ENCODE measurements at places on chromosomes 3 and 15.

DNA sequence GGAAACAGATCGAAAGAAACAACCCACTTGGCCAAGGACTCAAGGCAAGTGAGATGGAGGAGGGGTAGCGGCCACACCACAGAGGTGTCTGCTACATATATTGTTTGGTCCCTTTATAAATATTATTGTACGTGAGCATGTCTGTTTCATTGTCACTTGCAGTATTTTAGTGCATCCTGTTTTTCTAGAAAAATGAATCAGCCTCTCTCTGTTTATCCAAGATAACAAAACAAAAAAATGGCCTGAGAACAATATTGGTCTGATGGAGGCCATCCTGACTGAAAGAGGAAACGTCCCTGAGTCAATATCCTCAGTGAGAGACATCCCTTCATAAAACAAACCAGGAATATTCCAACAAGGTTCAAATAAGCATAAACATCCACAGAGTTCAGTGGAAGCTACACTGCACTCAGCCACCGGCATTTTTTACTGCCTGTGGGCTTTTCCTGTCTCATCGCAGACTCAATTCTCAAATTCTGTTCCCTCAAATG is 42.0 kb downstream of the WWTR1 start:
- DNase-seq = no peak

GRCh38 chr3:71425491-71426071 is 157.9 kb downstream of the FOXP1 start:
- DNase-seq = no peak

- no peak for DNase-seq
Measured at GRCh38 chr15:51126842-51127241, 32.1 kb upstream of the TNFAIP8L3 start.

DNA sequence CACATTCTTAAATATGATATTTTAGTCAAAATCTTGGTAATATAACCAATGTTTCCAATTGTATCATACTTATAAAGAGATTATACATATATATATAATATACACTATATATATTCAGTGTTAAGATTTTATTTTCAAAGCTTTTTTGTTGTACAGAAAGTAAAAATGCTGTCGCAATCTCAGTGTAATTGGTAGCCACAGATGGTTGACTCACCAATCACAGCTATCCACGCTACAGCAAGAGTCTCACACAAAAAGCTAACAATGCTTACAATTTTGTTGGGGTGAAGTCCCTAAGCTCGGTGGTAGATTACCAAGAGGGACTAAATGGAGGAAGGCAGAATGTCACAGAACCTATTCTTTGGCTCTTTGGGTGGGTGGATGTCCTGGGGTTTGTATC is 16.9 kb upstream of the CFAP161 start:
- DNase-seq = no peak

DNA sequence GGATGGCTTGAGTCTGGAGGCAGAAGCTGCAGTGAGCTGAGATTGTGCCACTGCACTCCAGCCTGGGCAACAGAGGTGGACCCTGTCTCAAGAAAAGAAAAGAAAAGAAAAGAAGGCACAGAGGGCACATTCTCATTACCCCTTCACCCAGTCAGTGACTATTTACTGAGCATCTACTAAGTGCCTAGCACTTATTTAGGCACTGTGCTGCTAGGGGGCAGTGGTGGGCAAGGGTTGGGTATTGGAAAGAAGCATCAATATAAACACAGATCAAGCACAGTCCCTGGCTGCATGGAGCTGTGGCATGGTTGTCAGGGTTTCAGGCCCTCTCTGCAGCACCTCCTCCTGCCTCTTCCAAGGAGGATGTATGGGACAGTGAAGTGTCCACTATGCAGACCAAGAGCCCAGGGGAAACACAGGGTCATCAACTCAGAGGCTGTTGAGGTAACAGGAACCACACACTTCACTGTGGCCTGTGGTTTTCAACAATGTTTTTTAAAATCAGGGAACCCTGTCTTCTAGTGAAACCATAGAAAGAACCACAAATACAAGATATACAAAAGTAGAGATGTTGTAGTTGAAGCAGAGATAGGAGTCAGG is 138.5 kb downstream of the RAB11A start:
- DNase-seq = no peak

- DNase-seq = peak; percentile 39
Measured at GRCh38 chr15:26983822-26984221, 12.8 kb downstream of the GABRG3 start.

- peak; percentile 68 for DNase-seq
Measured at GRCh38 chr3:158727206-158728060, 4.8 kb downstream of the RARRES1 start.

DNA sequence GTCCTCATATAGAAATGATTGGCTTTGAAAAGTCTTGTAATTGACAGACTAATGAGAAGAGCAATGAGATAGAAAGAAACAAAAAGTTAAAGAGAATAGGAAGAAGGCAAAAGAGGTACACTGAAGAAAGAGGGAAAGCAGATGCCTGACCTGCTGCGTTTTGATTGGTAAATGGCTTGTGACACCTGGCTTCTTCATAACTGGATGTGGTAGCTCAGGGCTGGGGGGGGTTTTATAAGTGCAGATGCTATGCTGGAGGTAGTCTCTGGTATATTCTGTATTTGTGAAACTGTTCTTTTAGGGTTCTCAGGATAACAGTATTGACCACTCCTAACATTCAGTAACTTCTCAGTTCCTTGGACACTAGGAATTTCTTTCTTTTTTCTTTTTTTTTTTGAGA is 1.4 kb downstream of the STARD9 start:
- DNase-seq = peak; percentile 9

GRCh38 chr3:69320871-69321271 is 65.0 kb downstream of the FRMD4B start:
- DNase-seq = no peak

GRCh38 chr3:149586871-149587270 is 71.0 kb downstream of the WWTR1 start:
- no peak for DNase-seq

GRCh38 chr3:17551333-17551732 is 191.1 kb downstream of the TBC1D5 start:
- DNase-seq = no peak

GRCh38 chr15:45242289-45242688 is 9.7 kb upstream of the SLC28A2 start:
- DNase-seq = no peak

- no peak for DNase-seq
Measured at GRCh38 chr3:32778389-32778788, 39.4 kb upstream of the TRIM71 start.

- DNase-seq = no peak
Measured at GRCh38 chr15:69653306-69653705, 200.7 kb downstream of the RPLP1 start.

- DNase-seq = no peak
Measured at GRCh38 chr3:37906734-37907282, 45.1 kb downstream of the CTDSPL start.

GRCh38 chr15:34613301-34613700 is 29.9 kb upstream of the GOLGA8B start:
- DNase-seq = no peak

DNA sequence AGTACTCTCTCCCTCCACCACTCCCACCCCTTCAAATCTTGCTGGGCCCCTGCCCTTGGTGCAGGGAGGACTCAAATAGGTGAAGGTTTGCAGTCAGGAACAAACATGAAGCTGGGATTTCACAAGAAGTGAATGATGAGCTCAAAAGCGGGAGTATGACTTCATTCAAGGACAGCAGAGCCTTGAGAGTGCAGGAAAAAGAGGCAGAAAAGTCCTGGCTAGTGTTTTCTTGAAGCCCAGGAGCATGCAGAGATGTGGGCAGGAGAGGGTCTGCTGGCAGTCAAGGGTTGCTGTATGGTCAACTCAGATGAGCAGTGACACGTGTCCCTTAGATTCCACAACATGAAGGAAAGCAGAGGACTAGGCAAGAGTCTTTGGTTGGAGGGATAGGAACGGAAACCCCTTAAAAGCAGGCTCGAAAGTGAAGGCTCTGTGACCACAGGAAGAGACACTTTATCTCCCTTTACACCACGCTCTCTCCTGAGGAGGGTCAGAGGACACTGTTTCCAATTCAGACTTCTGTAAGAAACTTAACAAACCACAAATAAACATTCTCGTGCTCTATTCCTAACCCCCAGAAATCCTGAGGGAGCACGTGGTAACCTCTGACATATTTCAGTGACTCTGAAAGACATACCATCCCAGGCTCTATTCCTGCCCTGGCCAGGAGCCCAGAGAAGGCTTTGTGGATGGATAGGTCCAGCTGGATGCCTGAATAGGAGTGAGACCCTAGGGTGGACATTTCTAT is 168.0 kb upstream of the NDN start:
- DNase-seq = peak; percentile 57

DNA sequence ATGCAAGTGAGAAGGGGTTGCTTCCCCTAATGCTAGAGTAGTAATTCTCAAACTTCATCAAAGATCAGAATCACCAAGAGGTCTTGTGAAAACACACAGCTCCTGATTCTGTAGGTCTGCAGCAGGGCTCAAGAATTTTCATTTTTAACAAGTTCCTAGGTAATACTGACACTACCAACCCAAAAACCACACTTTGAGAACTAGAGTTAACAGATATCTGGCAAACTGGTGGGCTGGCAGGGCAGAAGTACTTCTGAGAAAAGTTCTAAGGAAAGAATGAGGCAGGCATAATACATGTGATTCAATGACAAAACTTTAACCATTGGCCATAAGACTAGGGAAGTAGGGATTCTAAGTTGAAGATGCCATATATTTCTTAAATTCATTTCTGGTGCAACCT is 8.8 kb upstream of the MINDY2 start:
- DNase-seq = no peak

DNA sequence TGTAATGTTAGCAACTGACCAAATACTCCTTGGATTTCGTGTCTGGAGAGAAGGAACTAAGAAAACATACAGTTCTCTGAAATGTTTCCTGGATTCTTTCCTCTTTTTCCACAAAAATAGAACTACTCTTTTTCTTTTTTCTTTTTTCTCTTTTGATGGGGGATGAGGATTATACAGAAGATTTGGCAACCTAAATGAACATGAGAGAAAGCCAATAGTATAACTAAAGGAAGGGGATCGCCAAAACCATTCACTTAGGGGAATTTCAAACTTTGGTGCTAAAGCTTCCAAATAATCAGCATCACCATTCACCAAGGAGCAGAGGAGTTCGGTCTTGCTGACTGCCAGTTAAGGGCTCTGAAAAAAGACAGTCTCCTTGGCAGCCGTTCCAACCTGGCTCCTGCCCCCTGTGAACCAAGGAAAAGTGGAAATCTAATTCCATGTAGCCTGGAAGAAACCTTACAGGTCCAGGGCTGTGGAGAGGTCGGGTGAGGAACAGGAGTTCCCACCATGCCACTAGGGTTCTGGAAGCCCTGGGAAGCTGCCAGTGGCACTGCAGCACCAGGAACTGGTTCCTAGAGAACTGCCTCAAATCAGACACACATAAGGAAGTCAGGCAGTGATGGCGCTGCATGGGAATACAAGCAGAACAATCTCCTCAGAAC is 176.9 kb downstream of the TNIK start:
- DNase-seq = no peak

GRCh38 chr3:105096071-105096470 is 270.6 kb upstream of the ALCAM start:
- DNase-seq = no peak

GRCh38 chr3:65406470-65406869 is 632.2 kb downstream of the MAGI1 start:
- no peak for DNase-seq

GRCh38 chr15:29799859-29800258 is 22.4 kb downstream of the TJP1 start:
- no peak for DNase-seq

- DNase-seq = no peak
Measured at GRCh38 chr3:151875759-151876158, 2.3 kb downstream of the SUCNR1 start.

DNA sequence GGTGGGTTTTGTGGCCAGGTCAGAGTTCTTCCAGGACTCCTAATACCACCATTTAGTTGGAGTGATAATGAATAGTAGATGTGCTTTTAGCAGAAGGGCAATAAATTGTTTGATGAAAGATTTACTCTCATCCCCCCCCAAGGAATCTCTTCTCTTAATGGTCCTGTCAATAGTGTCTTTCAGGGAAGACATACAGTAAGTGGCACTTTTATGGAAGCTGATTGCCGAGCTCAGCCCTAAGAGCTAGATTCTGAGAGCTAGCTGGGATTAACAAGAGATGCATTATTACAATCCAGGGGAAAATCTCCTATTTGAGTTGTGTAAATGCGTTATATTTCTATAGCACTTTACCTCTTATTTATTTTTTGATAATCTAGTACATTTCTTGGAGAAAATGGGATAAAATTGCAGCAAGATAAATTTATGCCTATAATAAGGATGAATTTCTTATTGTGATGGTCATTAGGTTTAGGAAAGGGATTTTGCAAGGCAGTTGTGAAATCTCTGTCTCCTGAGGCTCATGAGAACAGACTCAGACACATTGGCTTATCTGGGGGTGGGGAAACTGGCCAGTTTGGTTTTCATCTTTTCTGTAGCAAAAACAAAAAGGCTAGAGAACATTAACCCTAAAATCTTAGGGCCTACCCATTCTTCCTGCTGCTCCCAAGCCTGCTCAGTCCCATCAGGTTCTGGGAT is 41.6 kb upstream of the CLSTN2 start:
- DNase-seq = no peak

DNA sequence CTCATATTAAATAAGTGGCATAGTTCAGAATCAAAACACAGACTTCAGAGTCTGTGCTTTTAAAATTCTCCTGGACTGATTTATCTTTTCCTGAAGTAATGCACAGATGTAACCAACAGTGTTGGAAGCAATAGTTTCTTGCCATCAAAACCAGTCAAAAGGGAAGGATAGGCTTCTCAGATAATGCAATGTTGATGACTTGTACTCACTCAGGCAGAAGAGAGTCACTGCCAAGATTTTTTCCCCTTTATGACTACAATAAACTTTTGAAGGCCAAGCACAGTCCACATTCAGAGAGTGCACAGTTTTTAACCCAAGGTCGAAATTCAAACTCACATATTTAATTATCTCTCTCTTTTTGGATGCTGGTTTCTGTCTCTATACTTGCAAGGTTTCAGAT is 305.0 kb upstream of the SGO1 start:
- no peak for DNase-seq

- DNase-seq = no peak
Measured at GRCh38 chr15:48657950-48658591, 12.6 kb upstream of the FBN1 start.

DNA sequence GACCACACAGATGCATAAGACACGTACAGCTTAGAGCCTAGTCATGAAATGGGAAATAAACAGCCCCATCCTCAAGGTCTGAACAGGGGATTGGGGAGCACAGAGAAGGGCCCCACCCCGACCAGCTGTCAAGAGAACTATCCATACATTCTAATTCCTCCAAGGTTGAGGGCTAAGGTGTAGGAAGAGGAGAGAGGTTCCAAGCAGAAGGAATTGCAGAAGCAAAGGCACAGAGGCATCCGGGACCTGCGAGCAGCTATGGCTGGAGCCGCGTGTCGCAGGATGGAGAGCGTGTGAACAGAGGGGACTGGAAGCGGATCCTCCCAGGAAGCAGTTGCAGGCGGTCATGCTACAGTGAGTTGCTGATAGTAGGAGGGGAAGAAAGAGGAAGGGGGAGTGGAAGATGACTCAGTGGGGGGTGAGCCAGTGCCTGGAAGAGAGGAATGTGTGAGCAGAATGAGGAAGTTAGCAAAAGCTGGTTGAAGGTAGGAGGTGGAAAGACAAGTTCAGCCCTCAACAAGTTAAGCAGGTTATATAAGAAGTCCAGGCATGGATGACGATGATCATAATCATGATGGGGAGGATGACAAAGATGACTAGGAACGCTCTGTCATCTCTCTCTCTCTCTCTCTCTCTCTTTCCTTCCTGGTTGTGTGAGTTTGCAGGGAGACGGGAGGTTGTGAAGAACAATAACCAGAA is 89.7 kb downstream of the LIPC start:
- peak; percentile 93 for DNase-seq

GRCh38 chr3:30188713-30189112 is 417.7 kb upstream of the TGFBR2 start:
- DNase-seq = peak; percentile 90

Data from SJCRH30 (cell line).